HS-27A (cell line): ENCODE measurements at places on chromosomes 4 and X.

DNA sequence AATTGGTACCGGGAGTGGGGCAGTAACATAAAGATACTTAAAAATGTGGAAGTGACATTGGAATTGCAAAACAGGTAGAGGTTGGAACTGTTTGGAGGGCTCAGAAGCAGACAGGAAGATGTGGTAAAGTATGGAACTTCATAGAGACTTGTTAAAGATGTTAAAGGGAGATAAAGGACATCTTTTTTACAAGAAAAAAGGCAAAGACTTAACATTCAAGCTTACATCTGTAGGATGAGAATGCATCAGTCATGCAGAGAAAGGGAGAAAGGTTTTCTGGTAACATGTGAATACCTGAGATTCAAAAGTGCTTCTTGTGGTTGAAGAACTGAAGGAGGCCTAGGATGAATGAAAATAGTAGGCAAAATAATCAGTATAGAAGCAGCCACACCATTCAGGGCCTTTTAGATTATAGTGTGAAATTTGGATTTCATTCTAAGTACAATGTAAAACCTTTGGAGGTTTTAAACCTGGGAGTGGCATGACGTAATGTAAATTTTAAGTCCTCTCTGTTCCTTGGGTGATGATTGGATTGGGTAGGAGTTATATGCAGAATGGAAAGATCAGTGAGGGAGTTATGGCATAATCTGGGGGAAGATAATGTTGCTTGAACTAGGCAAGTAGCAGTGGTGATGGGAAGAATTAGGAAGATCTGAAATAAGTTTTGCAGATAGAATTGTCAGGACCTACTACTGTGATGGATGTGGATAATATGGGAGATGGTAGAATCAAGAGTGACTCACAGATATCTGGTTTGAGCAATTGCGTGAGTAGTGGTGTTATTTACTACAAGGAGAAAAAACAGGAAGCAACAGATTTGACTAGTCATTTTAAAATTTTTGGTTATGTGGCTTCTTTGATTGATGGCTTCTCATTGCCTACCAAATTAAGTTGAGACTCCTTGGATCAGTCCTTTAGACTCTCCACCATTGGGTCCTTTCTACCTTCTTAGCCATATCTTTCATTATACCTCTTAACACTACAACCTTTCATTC, 138.7 kb downstream of the VSIG4 start:
- DNase-seq, result no peak

DNA sequence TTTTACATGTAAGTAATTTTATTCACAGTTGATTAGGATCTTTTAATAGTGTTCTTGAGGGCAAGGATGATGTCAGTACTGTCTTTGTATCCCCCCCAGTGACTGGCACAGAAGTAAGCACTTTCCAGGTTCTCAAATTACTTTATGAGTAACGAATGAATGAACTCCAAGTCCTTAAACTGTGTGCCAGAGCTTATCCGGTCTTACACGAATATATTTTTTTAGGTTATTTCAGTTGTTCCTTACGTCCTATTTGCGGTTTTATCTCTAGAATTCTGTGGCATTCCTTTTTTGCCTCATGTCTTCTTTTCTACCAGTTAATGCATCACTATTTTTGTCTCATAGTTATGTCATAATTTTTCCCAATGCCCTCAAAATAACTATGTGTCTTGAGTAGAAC, 106.9 kb upstream of the MID1IP1 start:
- no peak for DNase-seq

GRCh38 chrX:113790987-113791386, 792.9 kb upstream of the HTR2C start:
- no peak for DNase-seq

- peak; percentile 9 for DNase-seq
Observed at GRCh38 chrX:49995107-49995731, 72.8 kb downstream of the CLCN5 start.

DNA sequence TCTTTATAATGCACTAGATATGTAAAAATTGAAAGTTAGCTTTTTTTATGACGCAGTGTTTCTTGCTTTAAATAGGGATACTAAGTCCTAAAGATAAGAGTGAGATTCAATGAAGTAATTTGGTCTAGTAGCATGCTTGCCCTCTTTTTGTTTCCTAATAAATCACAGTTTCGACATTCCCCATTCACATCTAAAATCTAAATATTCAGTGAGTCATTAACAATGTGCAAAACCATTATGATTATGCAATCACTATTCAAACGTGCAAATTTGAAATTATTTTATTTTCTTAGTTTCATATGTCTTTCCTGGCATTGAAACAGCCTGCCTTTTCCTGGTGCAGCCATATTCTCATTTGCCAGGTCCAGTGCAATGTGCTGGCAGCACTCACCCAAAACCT, 1350.5 kb upstream of the PABPC4L start:
- DNase-seq, result no peak
